Adrenal gland (tissue), 19 donors: ENCODE measurements at places on chromosomes 2 and 18. TPM values are rescaled to one million over a fixed set of nuclear protein-coding genes. Genes with fewer than 3 reads are reported as not detected.

The CRYGC gene
- not detected for polyA plus RNA-seq

The DSC3 gene
- polyA plus RNA-seq, result 0.48 TPM

The DNMT3A gene
- polyA plus RNA-seq, result 17.3 TPM

The KCNE4 gene
- 1.4 TPM for polyA plus RNA-seq

The MSH2 gene
- polyA plus RNA-seq, result 4.9 TPM

The PXDN gene
- 10.7 TPM for polyA plus RNA-seq
